ENCODE measurements at places on chromosomes 7 and 10.

DNA sequence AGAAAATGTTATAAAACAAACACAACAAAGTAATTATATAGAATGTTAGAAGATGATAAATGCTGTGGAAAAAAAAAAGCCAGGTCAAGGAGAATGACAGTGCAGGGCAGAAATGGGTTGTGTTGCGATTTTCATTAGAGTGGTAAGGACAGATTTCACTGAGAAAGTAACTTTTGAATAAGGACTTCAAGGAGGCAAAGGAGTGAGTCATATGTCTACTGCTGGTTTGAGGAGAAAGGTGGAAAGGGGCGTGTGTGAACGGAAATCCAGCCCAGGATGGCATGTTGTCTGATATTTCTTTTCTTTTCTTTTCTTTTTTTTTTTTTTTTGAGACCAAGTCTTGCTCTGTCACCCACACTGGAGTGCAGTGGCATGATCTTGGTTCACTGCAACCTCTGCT lies 12.3 kb upstream of the DLD start:
- ATAC-seq, result no peak

DNA sequence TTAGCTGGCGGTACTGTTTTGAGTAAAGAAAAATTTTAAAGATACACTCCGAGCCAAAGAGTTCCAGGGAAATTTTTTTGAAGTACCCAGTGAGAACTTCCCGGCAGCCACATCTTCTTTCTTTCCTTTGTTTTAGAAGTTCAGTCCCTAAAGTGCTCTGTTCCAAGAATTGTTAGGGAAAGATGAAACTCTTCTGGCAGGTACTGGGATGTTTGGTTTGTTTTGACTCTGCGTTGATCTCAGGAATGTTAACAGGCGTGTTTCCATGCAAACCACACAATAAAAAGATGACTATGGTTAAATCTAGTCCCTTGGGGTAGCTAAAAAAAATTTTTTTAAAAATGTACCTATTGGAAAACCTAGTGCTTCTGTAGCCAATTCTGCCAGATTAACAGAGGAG lies 224.7 kb upstream of the PHYHIPL start:
- no peak for ATAC-seq

GRCh38 chr10:119393421-119393820 lies 149.1 kb downstream of the RGS10 start:
- no peak for ATAC-seq

DNA sequence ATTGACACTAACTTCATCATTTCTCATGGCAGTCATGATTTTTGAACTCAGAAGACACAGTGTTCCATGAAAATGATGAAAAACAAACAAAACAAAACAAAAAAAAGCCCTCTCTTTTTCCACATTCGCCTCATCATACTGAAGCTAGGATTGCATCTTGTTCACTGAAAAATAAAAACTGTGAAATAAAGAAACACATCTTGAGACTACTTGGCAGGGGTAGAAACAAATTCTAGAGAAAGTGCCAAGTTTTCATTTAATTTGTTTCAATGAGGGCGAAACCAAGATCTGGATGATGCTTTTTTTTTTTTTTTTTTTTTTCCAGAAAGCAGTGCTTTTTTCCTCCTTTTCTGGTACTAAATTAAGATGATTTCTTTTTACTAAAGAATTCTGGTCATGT lies 350.4 kb upstream of the ETV1 start:
- ATAC-seq, result no peak

DNA sequence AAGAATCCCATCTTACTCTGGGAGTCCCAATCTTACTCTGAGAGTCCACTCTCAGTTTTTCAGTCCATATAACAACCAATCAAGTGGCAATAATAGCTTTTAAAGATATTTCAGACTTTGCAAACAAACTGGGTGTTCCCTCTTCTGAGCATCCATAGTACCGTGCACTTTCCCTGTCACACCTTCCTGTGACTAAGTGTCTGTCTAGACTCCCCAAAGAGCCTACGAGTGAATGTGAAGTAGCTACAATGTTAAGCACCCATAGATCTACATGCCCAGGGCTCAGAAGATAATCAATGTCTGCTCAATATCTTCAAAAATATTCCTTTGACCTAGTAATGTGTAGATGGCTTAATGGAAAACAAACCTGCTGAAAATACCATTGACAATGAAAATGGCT lies 95.6 kb upstream of the ASAH2 start:
- no peak for ATAC-seq

DNA sequence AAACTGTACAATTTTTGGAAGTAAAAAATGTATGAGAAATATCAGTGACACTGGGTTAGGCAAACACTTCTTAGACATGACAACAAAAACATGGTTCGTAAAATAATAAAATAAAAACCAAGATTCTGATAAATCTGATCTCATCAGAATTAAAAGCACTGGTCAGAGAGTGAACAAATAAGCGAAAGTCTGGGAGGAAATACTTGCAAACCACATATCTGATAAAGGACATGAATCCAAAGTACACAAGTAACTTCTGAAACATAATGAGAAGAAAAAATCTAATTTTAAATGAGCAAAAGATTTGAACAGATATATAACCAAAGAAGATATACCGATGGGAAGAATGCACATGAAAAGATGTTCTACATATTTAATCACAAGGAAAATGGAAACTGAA lies 91.5 kb downstream of the RTKN2 start:
- no peak for ATAC-seq

- no peak for ATAC-seq
These were observed 26.5 kb downstream of the DNAJB12 start for GRCh38 chr10:72328045-72328828.

GRCh38 chr10:30348378-30348776 lies 701 bp downstream of the MTPAP start:
- peak; percentile 17 for ATAC-seq
